ENCODE measurements at places on chromosomes 7 and 10.

DNA sequence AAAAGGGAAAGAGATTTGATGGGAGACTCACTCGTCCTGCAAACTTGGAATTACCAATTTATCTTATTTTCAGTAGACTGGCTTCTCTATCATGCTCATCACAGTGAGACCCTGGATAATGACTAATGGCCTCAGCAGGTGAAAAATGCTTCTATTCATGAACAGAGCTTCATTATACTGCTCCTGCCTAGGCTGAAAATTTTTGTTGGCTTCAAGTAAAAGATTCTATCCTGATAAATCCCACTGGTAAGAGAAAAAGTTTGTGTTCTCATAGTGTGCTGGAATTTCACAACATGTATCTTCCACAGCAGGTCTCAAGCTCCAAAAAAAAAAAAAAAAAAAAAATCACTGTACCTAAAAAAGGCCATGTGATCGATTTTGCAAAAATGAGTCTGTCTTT is 329.3 kb upstream of the FZD8 start:
- H3K4me1 ChIP-seq, result peaks cover 13% of the 10 kb centered on the region
- H3K27ac ChIP-seq, result no peak overlapping the region
- no peak overlapping the region for H3K4me3 ChIP-seq
- no peaks in the 10 kb centered on the region for H3K36me3 ChIP-seq

- no peak for DNase-seq
- no peaks in the 10 kb centered on the region for H3K36me3 ChIP-seq
- H3K4me1 ChIP-seq, result peaks cover 12% of the 10 kb centered on the region
- no peak overlapping the region for H3K4me3 ChIP-seq
Measured at GRCh38 chr7:91085175-91085574, 179.1 kb upstream of the FZD1 start.

DNA sequence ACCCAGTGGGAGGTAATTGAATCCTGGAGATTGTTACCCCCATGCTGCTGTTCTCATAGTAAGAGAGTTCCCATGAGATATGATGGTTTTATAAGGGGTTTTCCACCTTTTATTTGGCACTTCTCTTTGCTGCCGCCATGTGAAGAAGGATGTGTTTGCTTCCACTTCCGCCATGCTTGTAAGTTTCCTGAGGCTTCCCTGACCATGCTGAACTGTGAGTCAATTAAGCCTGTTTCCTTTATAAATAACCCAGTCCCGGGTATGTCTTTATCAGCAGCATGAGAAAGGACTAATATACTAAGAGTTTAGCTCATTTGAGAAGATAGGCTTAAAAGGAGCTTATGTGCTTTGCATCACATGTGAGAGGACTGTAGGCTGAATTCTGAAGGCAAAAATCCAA is 29.3 kb downstream of the TMEM248 start:
- no peak overlapping the region for H3K4me3 ChIP-seq
- no peak for DNase-seq
- no peaks in the 10 kb centered on the region for H3K4me1 ChIP-seq
- no peak overlapping the region for H3K27ac ChIP-seq
- H3K36me3 ChIP-seq, result peaks cover 39% of the 10 kb centered on the region

DNA sequence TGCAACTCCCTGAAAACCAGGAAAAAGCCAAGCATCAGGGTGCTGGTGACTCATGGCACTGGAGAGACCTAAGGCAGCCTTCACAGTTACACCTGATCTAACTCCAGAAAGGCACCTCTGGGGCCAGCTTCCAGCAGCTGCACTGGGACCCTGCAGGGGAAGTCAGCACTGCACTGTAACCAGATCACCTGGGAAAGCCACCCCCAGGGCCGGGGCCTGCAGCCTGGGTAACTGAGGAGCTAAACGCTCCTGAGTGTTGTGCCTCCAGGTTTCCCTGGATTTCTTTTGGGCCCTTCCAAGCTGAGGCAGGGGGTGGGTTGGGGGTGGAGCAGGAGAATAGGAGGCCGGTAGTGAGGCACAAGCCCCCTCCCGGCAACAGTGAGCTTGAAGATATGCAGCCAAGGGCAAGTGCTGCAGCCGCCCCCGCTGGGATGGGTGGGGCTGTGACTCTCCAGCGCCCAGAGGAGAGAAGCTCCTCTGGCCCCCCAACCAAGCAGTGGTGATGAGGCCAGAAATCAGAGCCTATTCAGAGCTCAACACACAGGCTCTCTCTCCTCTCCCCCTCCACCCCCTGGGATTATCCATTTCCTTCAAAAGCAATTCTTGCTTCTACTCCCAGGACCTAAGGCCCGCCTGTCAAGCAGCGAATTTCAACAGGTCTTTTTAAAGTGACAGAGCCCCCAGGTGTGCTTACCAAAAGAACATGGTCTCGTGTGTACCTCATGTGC is 2.6 kb downstream of the CXCL12 start:
- DNase-seq, result peak; percentile 65
- peaks cover 36% of the 10 kb centered on the region for H3K36me3 ChIP-seq
- peak overlapping the region; percentile 92 for H3K27ac ChIP-seq
- H3K4me1 ChIP-seq, result peaks cover 69% of the 10 kb centered on the region

- H3K4me3 ChIP-seq, result no peak overlapping the region
- H3K27ac ChIP-seq, result no peak overlapping the region
- DNase-seq, result no peak
- no peaks in the 10 kb centered on the region for H3K27me3 ChIP-seq
Measured at GRCh38 chr10:31657434-31657872, 271.2 kb downstream of the ARHGAP12 start.

GRCh38 chr7:6546498-6547251 is 4.6 kb downstream of the GRID2IP start:
- no peaks in the 10 kb centered on the region for H3K36me3 ChIP-seq
- DNase-seq, result no peak
- H3K27ac ChIP-seq, result no peak overlapping the region
- no peak overlapping the region for H3K4me3 ChIP-seq
- H3K4me1 ChIP-seq, result peaks cover 4% of the 10 kb centered on the region
- no peaks in the 10 kb centered on the region for H3K27me3 ChIP-seq

DNA sequence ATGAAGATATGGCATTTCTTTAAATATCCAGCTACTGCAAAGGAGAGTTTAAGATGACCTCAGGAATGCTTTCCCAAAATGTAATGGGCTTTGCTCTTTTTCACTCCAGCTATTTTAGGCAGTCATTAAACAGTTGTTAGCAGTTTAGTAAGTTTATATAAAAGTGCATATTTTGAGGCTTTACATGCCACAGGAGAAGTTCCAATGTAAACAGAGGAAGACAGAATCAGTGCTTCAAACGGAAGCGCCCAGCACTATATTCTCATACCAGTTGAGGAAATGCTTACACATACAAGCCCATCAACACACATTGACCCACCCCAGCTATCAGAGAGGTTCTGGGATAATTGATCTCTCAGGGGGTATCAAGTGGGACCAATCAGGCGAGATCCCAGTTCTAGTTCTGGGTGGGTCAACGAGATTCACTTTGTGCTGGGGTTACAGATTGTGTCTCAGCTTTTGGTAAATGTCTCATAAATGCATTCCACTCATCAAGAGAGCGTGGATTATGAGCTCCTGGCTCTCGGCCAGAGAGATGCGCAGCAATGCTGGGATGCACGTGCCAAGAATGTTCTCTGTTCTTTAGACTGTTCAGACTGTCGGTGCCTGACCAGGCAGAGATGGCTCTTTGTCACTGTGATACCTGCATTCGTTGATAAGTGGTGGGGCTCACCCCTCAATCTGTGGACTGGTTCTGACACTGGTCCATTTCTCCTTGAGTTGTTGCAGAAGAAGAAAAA is 55.0 kb downstream of the CACNB2 start:
- DNase-seq, result no peak
- H3K27me3 ChIP-seq, result no peaks in the 10 kb centered on the region
- no peak overlapping the region for H3K27ac ChIP-seq
- no peaks in the 10 kb centered on the region for H3K36me3 ChIP-seq
- H3K4me1 ChIP-seq, result peaks cover 17% of the 10 kb centered on the region

DNA sequence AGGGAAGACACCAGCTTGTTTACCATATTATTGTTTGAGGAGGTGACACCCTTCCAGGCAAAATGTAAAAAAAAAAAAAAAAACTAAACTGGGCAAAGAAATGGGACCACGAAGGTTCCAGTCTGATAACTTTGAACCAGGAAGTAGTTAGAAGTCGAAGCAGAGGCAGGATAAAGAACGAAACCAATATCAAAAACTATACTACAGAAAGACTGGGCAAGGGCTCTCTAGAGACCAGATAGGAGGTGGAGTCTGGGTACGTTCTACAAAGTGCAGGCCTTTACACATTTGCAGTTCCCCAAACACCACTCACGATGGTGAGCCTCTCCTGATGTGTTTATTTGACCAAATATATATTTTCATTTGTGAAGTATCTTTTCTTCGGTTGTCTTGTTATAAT is 125.7 kb upstream of the CDK1 start:
- H3K27me3 ChIP-seq, result no peaks in the 10 kb centered on the region
- peaks cover 40% of the 10 kb centered on the region for H3K4me1 ChIP-seq
- no peak for DNase-seq
- H3K36me3 ChIP-seq, result no peaks in the 10 kb centered on the region
- H3K4me3 ChIP-seq, result no peak overlapping the region
